ENCODE measurements at places on chromosomes 3 and 15. TPM values are rescaled to one million over a fixed set of nuclear protein-coding genes. Genes with fewer than 3 reads are reported as not detected.

GRCh38 chr3:27637346-27637995 is 84.7 kb downstream of the EOMES start:
- no peak for DNase-seq

DNA sequence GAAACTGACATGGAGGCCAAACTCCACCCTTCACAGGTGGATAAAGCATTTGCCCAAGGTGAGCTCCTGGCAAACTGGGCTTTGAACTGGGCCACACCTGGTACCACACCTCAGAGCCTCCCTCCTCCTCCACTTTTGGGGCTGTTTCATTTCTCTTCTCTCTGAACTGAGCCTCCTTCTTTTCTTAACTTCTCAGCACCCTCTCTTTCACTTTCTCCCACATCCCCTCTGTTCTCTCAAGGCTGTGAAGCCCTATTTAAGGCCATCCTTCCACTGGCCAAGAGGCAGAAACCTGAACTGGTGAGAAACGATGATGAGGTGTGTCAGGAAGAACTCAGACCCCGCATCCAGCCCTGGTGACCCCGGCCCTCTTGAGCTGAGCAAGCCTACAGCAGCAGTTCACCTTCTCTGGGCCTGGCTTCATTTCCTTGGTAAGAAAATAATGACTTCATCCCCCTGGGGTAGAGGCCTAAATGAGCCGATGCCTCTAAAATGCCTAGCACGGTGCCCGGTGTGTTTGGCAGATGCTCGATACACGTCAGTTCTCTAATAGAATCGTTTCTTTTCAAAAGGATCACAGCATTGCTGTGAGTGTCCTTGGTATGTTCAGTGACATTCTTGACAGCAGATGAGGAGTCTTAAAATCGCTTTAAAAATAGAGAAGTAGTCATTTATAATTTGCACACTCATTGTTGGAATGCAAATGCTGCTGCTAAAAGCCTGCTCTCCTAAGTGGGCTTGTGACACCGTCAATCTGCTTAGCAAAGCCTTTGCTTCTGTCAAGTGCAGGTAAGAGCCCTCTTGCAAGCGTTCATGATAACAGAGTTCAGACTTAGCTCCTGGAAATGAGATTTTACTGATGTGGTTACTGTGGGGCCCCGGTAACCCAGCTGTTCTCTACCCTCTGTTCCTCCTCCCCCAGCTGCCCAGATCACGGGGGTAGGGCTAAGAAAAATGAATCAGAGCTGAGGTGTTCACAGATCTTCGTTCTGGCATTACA is 97.7 kb upstream of the ATP2B2 start:
- DNase-seq: no peak

DNA sequence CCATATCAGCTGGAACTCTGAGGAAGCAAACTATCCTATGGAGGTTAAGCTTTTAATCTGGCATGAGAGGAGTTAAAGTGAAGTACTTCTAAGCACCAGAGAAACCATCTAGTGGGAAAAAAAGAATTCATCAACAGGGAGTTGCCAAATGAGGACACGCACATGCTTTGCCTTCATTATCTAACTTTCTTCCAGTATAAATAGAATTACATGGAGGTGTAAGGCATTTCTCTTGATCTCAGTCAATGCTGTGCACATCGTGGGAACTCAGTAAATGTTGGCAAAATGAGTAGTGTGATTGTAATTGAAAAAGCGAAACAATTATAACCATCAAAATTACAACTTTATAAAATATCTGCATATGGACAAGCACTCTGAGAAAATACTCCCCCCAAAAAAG is 8.0 kb upstream of the GSK3B start:
- DNase-seq: no peak

GRCh38 chr15:101501703-101502373 is 12.3 kb upstream of the PCSK6 start:
- no peak for DNase-seq

DNA sequence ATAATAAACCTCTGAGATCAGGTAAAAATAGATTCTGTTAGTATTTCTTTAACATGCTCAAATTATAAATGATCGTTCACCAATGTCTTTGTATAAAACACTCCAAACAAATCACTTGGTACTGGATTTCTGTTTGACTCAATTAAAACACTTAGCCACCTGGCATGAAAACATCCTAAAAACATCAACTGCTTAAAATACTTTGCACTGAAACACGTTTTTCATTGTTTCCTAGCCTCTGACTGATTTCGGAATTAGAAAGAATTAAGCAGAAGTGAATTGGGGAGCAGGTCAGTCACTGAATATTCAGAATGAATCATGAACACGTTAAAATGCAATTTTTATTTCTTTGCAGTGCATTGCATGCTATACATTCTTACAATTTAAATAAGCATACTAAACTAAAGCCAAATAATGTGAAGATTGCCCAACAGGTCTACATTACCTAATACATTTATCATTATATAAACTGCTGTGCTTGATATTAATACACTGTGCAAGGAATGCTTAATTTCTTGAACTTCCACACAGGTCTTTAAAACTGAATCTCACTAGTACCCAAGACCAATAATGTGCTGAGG is 1.6 kb downstream of the THRB start:
- DNase-seq: no peak

GRCh38 chr15:96728591-96728990 is 398.1 kb downstream of the NR2F2 start:
- no peak for DNase-seq

DNA sequence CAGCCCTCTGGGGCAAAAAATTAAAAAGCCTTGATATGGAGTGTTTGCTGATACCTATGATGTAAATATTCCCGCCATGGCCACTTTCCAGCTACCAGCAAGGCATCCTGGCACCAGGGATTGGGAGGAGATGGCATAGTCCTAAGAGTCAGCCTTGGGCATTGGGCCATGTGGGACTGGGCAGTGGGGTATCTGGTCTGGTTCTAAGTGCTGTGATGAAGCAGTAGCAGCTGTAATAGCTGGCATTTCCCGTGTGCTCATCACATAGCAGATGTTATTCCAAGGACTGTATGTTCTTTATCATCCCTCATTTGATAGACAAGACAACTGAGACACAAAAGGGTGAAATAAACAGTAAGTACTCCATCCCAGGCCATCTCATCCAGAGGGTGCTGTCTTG is 6.9 kb upstream of the SACM1L start:
- DNase-seq: no peak

GRCh38 chr3:54177816-54178215 is 55.5 kb downstream of the CACNA2D3 start:
- DNase-seq: no peak

- DNase-seq: no peak
Measured at GRCh38 chr3:150544726-150545125, 1.6 kb downstream of the SERP1 start.

COL6A6 gene
- 0.09 TPM for total RNA-seq

KY gene
- total RNA-seq: not detected

IQCH gene
- total RNA-seq: 0.76 TPM

Data from pancreas (tissue), 10 donors.